ENCODE measurements at places on chromosomes 2 and 18.

- no peak for DNase-seq
These were observed 56.4 kb downstream of the SNORC start for GRCh38 chr2:232926431-232926939.

- no peak for DNase-seq
These were observed 335.2 kb downstream of the NUP35 start for GRCh38 chr2:183459466-183459865.

DNA sequence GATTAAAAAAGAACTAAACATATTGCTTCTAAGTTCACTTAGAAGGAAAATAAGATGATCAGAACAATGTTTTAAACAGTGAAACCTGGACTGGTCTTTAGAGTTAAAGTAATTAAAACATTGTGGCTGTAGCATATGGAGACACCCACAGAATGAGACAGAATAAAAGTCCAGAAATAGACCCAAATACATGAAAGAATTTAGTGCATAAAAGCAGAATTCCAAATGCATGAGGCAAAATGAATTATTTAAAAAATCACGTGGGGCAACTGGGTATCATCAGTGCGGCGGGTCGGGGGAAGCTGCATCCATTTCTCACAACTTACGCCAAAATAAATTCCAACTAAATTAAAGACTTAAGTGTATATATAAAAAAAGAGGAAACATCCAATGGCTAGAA, 12.1 kb downstream of the RNF149 start:
- no peak for DNase-seq

DNA sequence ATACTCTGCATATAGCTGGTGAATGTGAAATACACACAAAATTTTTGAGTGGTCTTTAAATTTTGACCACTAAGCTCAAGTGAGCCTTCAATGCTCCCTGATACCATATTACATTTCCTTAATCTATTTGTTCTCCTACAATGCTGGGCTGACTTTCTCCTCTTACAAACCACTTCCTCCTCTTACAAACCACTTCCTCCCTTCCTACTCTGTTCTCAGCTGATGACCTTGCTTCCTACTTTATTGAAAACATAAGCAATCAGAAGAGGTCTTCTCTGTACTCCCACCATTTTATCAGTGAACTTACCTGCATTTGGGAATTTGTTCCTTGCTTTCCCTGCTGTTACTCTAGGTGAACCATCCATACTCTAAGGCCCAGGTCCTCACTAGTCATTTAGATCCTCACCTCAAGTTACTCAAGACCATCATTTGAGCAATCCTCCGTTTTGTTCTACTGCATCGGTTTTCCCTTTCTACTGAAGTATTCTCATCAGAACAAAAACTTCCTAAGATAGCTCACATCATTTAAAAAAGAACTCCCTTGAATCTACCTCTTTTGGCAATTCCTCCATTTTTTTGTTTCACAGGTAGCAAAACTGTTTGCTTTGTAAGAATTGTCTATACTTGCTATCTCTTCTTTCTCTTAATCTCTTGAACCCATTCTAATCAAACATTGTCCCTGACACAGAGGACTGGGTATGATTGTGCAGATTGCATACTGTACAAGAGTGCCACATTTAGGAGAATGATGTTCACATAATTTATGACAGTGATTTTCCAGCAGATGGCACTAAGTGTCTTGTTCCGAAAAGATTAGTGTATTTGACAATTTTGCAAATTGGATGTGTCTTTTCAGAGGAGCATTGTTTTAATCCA, 96.5 kb downstream of the EPB41L5 start:
- DNase-seq = peak; percentile 85

- no peak for DNase-seq
These were observed 181.9 kb upstream of the MYT1L start for GRCh38 chr2:2512931-2513330.

- DNase-seq = no peak
These were observed 154.5 kb upstream of the RASGRP3 start for GRCh38 chr2:33321876-33322483.

DNA sequence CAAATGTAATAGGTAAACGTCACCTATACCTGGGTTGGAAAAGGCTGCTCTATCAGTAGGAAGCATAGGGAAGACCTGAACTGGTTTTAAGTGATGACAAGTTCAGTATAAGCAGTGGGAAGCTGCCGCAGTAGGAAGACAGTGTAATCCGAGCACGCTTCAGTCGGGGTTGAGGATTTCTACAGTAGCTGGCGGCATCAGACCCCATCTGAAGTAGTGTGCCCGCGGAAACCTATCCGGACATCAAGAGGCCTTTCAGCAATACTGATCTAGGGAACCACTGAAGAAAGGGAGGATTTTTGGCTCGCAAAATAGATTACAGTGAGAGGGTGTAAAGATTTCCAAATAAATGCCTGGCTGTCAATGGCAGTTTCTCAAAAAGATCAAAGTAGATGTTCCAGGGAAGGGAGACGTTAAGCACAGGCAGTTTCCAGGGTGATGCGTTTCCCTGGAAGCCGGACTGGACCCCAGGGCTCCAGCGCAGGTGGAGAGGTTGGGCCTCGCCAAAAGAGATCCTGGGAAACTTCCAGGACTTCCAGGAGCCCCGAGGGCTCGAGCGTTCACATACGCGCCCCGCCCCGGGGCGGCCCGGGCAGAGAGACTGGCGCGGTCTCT, 5.3 kb downstream of the LOXL3 start:
- DNase-seq = no peak

DNA sequence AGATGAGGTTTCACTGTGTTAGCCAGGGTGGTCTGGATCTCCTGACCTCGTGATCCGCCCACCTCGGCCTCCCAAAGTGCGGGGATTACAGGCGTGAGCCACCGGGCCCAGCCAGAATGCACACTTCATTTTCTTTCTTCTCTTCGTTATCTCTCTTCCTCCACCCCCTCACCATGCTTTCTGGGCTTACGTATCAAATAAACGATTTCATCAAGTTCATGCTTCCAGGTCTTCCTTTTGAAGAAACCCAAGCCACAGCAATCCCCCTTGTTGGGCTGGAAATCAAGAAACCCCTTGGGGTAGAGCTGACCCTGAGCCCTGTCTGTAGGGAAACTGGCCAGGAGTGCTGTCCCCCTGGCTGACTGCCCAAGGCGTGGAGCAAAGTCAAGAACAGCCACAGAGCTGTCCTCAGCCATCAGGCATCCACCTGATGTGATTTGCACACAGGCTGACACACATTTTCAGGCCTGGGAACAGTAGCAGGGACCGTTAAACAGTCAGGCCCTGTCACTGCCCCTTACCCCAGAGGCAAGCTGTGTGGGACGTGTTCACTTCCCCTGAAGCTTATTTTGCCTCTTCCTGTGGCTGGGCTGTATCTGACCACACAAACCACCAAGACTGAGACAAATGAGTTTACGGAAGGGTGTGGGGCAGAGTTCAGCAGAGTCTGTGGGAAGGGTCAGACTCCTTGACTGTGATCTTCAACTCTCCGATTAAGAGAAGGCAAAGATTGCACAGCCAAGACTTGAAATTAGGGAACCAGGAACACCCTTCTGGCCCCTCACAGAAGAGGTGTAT, 15.1 kb upstream of the NMUR1 start:
- DNase-seq = peak; percentile 99

DNA sequence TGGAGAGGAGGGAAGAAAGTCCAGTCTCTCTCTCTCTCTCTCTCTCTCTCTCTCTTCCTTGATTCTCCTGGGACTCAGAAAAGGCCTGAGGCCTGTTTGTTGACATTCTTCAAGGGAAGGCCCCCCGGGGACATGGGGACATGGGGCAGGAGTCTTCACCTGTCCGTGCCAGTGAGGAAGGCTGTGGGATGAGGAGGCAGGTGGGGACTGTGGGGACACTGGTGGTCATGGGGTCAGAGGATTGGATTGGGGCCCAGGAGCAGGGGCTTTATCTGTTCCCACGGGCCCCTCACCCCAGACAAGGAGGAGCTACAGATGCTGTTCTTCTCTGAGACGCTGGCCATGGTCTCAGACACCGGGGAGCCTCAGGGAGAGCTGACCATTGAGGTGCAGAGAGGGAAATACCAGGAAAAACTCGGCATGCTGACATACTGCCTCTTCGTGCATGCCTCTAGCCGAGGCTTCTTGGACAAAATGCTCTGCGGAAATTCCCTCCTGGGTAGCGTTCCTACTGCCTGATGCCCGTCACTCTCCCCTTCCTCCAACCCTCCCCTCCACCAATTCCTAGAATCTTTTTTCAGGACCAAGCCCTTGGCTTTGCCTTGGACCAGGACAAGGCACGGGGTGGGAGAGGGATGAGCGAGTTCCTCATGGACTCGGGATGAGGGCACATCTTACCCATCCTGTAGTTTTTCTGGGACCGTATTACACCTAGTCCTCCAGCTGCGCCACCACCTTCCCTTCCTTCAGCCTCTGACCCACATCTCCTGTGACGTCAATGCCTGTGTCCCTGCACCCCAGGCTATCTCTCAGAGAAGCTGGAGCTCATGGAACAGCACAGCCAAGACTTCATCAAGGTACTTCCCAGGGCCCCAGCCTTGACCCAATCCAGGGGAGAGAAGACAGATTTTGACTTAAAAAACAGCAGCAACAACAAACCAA, 850 bp downstream of the CATIP start:
- DNase-seq = no peak

DNA sequence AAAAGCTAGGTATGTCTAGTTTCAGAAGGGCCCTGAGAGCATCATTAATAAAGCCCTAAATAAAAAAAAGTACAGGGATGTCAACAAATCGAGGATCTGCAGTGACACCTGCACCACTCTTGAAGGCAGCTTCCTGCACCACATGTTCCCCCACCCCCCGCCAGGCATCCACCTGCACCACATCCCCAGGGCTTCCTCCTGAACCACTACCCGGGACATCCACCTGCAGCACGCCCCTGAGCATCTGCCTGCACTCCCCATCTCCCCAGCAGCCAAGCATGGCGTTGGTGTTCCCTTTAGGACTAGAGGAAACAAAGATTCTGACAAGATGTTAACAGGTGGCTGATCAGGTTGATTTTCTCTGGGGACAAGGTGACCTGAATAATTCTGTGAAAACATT, 55.2 kb downstream of the DLGAP1 start:
- no peak for DNase-seq

DNA sequence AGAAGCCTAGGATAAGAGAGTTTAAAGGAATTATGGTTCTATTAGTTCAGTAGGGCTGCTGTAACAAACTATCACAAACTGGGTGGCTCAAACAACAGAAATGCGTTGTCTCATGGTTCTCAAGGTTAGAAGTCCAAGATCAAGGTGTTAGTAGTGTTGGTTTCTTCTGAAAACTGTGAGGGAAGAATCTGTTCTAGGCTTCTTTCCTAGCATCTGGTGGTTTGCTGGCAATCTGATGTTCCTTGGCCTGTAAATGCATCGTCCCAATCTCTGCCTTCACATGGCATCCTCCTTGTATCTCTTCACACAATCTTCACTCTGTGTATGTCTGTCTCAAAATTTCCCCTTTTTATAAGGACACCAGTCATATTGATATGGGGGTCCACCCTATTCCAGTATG, 76.3 kb downstream of the MDH1 start:
- no peak for DNase-seq

- DNase-seq = peak; percentile 35
These were observed 889.1 kb upstream of the GCFC2 start for GRCh38 chr2:76599732-76600368.

- DNase-seq = no peak
These were observed 775 bp downstream of the WDR12 start for GRCh38 chr2:202910698-202911097.

- DNase-seq = no peak
These were observed 61.6 kb upstream of the TGFA start for GRCh38 chr2:70615222-70615621.

DNA sequence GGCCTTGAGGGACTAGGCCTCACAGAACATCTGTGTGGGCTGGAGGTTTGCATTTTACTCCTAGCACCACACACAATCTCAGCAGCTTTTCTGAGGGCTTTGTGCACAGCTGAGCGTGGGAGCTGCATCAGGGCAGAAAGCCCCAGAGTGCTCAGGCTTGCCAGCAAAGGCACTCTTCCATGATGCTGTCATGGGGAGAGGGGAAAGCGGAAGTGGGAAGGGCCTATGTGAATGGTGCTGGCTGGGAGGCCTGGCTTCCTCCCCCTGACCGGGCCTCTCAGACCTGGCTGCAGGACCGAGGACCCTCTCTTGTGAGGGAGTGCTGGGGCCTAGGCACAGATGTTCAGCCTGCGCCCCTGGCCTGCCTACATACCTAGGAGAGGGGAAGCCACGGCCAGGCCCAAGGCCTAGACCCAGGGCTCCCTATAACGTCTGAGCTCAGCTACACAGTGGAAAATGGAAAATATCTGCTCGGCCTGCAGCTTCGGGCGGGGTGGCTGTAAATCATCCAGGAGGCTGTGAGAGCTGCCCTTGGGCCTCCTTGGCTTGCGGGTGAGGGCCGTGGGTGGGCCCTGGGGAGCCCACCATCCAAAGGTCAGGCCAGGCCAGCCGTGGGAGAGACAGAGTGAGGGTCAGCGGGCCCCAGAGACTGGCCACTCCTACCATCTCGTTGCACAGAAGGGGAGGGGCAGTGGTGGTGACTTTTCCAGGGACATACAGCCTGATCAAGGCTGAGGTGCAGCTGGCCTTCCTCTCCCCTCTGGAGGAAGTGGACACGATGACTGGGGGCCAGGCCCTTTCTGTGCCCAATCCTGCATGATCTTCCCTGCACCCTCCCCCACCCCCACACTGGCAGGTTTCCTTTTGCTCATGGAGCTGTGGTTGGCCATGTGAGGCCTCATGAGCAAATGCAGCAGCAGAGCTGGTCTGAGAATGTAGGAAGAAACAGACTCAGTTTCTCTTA, 22.8 kb downstream of the GLI2 start:
- no peak for DNase-seq

- DNase-seq = no peak
These were observed 36.3 kb downstream of the YWHAQ start for GRCh38 chr2:9594366-9595054.

- no peak for DNase-seq
These were observed 30.5 kb downstream of the OLA1 start for GRCh38 chr2:174217869-174218268.

DNA sequence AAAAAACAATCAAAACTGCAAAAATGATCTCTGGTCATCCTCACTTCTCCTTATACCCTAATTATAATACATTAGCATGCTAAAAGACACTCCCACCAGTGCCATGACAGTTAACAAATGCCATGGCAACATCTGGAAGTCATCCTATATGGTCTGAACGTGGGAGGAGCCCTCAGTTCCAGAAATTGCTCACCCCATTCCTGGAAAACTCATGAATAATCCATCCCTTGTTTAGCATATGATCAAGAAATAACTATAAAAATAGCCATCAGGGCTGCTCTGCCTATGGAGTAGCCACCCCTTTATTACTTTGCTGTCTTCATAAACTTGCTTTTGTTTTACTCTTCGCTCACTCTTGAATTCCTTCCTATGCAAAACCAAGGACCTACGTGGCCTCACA, 5.7 kb upstream of the C2orf80 start:
- DNase-seq = no peak

- DNase-seq = no peak
These were observed 12.2 kb downstream of the PLB1 start for GRCh38 chr2:28507796-28508764.

- no peak for DNase-seq
These were observed 1.9 kb upstream of the SOX11 start for GRCh38 chr2:5690286-5690685.

- no peak for DNase-seq
These were observed 68.6 kb downstream of the GALNT3 start for GRCh38 chr2:165725421-165725820.
